ENCODE measurements at places on chromosomes 16 and 17.

DNA sequence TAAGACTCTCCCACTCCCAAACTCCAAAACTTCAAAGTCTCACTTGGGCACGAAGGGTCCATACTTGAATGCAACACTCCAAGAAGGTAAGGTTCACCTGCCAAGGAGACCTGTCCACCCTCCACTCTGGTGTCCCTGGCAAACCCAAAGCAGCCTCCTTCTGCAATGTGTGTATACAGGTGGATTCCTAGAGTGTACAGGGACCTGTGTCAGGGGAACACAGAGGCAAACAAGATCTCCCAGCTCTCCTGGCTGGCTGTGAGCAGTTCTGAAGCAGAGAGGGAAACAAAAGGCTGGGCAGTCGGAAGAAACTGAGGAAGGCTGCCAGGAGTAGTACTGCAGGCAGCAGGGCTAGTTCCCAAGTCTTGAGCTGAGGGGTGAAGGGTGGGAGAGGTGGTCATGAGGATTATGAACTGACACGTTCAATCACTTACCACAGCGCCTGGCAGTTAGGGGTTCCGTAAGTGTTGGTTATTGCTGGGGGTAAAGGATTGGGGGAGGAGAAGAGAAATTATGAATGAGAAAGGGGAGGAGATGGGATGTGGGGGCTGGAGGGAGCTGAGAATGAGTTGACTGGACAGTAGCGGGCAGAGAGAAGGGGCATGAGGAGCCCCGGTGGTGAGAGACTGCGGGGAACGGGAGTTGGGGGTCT lies 795 bp downstream of the KCTD13 start:
- peak; percentile 13 for DNase-seq

DNA sequence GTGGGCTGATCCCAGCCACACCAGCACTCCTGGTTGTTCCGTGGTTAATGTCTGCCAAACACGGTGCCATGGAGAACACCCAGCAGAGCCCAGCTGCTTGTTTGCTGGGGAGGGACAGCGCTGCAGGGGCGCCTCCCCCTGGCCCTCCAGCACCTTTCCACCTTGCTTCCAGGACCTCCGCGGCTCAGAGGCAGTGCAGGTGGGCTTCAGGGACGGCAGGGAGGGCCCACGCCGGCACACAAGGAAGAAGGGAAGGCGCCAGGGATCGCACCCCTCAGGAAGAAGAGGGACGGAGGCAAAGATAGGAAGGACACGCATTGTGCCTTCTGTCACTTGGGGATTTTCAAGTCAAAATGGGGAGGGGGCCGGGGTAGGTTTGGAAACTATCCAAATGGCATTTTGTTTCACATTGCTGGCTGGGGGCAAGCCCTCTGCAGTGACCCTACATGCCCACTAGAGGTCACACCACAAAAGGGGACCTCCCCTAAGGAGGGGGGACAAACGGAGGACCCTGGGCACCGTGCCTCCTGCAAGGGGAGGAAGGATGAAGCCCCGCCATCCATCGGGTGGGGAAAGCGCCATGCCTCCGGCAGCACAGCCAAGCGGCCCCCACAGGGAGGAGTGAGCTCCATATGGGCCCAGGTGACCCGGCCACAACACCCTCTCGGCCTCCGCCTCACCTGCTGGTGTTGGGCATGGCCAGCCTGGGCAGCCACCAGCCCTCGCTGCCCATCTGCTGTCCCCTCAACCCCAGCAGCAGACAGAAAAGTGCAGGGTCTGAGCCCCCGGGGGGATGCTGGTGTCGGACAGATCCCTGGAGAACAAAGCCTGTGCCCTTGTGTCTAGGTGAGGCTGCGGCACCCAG lies 7.5 kb upstream of the C16orf95 start:
- peak; percentile 12 for DNase-seq

DNA sequence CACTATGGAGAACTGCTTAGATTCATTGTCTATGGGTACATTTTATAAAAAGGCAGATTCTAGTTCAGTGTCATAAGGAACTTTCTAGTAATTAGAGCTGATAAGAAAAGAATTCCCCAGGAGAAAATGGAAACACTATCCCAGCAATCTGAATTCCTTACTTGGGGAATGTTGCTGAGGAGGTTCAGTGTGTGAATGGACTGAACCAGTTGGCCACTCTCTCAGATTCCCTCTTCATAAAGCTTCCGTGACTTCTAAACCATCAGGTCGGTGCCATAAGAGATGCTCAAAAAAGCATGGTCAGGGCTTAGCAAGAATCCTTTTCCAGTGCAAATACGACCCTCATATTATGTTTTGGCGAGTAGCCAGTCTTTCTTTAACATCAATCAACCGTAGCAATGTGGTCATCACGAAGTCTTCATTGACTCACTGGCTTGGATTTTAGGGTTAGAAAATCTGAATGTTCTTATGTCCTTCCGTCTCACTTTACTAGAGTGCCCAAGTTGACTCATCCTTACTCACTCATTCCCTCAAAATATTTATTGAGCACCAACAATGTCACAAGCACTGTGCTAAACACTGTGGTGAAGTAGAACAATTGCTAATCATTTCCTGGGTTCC lies 102.7 kb upstream of the HLF start:
- DNase-seq: no peak

DNA sequence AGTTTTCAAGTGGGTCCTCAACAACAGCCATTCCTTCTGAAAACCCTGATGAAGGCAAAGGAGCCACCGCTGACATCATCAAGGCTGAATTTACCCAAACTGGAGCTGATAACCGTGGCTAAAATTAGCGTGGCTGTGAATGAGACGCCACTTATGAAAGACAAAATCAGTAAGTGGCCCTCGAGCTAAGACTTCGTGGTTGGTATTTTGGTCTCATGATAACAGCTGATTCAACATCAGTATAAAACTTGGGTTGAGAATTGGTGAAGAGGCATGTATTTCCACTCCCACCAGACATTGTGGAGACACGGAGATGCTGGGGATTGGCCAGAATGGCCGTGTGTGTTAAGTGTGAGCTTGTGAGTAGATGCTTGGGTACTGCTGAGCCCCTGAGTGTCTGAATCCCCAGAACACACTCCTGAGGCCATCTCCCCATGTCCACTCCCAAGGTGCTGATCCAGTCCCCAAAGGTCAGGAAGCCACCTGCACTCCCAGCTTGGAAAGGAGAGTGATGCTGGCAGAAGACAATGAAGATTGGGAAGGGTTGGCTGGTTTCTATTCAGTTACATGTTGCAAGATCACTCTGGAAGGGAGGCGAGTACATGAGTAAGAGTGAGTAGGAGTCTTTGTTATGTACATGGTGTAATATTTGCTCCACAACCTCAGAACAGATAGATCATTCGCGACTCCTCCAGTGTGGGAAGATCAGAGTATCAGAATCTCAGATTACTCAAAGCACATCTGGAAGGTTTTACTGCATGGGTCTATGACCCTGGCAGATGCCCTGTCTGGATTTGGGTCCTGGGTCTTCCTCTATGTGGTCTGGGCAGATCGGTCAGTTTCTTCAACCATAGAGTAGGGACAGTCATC lies 207.7 kb downstream of the HS3ST3A1 start:
- peak; percentile 52 for DNase-seq

GRCh38 chr16:78368121-78369102 lies 269.0 kb downstream of the WWOX start:
- DNase-seq: no peak

- DNase-seq: peak; percentile 29
These were observed at the start of gene TOM1L1 for GRCh38 chr17:54900457-54901229. TSS of gene TOM1L1 (plus strand) at chr17:54900852. CDS start at chr17:54900866, 14 bp downstream.

GRCh38 chr16:53646506-53646905 lies 57.2 kb downstream of the RPGRIP1L start:
- no peak for DNase-seq

DNA sequence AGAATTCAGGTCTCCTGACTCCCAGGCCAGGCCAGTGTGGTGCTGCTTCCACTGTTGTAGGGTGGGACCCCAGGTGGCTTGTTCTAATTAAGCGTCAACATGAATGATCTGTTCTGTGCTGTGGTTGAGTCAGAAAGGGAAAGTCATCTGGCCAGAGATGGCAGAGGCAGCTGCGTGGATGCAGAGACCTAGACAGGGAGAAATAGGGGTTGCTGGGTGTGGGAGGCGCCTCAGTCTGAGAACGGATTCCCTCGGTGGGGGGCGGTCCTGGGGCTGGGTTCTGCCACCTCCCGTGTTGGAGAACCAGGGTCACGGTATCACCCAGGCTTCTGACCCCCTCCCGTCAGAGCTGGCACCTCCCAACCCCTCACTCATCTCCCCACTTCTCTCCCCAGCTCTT lies 5.6 kb downstream of the FBRS start:
- no peak for DNase-seq

- DNase-seq: peak; percentile 84
These were observed 497 bp downstream of the SMIM5 start for GRCh38 chr17:75633486-75634375.

DNA sequence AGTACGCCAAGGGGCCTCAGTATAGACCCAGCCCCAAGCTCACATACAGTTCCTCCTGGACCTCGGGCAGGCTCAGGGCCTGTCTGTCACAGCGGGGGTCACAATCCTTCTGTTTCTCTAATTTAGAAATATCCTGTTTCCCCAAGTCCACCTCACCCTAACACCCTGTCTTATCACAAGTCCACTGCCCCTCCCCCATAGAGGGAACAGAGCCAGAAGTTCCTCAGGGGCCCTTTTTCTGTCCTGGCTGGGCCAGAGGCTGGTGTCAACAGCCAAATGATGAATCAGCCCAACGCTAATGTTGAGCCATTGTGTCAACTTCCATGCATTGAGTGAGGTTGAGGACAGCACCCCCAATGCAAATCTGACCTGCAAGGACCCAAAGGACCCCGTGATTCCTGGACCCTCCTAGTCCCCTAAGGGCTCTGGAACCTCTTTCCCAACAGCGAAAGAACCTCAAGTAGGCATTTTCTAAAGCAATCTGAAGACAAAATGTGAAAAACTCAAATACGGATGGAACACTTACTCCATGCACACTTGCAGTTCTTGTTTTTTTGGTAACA lies 58.6 kb downstream of the PECAM1 start:
- DNase-seq: peak; percentile 97

DNA sequence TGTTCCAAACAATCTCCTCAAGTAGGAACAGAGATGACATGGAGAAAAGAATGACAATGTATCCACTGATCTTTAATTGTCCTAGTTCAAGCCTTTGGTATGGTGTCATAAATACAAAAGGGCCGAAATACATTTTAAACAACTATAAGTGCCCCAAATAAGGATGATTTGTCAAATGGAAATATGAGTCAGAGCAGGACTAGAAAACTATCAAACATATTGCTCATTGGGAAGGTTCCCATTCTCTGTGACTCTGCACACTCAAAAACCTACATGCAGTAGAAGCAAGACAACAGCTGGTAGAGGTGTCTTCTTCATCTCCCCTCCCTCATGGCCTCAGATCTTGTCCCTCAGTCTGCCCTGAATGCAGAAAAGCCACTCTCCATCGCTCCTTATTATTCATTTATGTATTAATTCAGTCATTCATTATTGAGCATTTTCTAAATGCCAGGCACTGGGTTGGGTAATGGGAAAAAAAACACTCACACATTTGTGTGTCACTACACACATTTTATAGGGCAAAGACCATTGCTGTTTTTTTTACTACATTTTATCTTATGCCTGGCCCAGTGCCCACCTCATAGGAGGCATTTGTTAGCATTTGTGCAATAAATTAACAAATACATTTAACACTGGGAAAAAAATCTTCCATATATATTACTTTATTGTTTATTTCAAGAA lies 10.1 kb downstream of the CA10 start:
- no peak for DNase-seq

DNA sequence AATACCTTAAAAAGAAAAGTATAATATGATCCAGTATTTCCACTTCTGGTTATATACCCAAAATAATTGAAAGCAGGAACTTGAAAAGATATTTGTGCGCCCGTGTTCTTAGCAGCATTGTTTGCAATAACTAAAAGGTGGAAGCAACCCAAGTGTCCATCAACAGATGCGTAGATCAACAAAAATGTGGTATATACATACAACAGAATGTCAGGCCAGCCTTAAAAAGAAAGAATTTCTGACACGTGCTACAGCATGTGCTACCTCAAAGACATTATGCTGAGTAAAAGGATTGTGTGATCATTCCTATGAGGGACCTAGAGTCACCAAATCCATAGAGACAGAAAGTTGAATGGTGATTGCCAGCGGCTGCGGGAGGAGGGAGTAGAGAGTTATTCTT lies 133.1 kb downstream of the SPECC1 start:
- no peak for DNase-seq

DNA sequence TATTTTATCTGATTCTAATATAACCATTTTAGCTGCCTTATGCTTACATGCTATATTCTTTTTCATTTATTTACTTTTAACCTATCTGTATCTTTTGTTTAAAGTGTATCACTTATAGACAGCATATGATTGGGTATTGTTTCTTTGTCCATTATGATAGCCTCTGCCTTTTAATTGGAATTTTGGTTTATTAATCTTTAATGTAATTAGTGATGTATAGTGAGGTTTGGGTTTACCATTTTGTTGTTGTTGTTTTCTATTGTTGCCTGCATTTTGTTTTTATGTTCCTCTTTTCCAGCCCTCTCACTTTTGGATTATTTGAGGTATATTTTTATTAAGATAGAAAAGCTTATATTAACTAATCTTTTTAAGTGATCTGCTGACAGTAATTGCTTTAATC lies 59.4 kb downstream of the NLK start:
- DNase-seq: no peak

DNA sequence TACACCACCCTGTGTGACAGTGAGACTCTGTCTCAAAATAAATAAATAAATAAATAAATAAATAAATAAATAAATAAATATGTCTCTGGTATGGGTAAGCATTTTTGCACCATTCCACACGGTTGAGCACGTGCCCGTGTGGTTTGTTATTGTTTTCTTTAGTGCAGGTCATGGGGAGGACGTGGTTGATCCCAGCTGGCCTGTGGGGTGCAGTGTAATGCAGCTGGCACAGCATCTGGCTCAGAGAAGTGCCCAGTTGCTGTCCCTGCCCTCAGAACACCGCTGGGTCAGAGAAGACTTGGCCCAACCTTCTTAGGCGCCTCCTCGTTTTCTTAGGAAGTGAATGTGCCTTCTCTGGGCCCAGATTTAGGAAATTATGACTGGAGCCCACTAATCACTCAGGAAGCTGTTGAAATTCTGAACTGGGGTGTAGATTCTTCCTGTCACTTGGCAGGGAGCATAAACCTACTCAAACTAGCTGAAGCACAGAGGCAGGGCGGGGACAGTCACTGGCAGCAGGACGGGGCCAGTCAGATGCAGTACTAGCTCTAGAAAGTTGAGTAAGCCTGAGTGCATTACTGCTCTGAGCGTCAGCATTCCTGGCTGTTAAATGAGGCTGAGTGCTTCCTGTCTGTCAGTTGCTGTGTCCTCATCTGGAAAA lies 85.9 kb downstream of the SNX29 start:
- peak; percentile 76 for DNase-seq

DNA sequence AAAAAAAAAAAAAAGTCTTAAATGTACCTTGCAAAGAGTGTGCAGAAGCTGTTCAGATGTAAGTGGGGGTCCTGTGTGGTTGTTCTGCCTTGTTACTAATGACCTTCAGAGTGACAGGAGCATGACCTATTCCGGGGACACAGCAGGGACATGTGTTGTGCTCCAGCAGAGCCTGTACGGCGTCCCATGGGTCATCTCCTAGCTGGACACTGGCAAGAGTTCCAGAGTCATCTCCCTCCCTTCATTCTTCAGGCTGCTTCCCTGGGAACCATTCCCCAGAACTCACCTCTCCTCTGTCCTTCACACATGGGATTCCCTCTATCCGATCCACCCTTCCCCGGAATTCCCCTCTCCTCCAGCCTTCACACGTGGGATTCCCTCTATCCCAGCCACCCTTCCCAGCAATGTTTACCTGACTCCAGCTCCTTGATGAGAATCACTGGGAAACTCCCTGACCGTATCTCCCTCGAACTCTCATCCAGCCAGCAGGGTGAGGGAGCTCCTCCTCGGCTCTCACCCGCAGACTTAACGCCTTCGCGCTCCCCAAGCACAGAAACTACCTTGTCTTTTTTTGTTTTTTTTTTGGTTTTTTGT lies 85.8 kb downstream of the MRM3 start:
- no peak for DNase-seq

GRCh38 chr17:81244358-81245023 lies 5.4 kb downstream of the NDUFAF8 start:
- no peak for DNase-seq

All from MV-4-11 (cell line).